Right cardiac atrium (tissue), 5 donors: ENCODE measurements at places on chromosomes 11 and 22. TPM values are rescaled to one million over a fixed set of nuclear protein-coding genes. Genes with fewer than 3 reads are reported as not detected.

DNA sequence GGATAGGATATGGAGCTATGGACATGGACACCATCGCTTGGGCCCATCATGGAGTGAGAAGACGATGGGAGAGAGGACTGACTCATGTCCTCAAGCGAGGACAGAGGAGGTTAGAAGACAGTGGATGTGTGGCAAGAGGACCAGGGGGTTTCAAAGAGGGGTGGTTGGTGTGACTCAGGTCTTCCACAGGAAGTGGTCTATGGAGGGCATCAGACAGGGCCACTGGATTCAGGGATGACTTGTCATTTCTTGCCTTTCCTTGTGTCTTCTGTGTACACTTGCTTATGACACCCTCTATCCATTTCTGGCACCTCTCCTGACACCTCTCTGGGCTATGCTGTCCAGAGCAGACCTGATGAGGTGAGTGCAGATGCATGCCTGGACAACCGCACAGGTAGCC is 115.4 kb downstream of the OSBP2 start:
- no peak for DNase-seq

Gene DEFB131B
- total RNA-seq = not detected

Gene CLMP
- 5.0 TPM for total RNA-seq

Gene ARSA
- total RNA-seq = 30.3 TPM

- no peak for DNase-seq
These were observed 26.8 kb downstream of the CLDN25 start for GRCh38 chr11:113806406-113806805.

Gene MOGAT2
- total RNA-seq = not detected

DNA sequence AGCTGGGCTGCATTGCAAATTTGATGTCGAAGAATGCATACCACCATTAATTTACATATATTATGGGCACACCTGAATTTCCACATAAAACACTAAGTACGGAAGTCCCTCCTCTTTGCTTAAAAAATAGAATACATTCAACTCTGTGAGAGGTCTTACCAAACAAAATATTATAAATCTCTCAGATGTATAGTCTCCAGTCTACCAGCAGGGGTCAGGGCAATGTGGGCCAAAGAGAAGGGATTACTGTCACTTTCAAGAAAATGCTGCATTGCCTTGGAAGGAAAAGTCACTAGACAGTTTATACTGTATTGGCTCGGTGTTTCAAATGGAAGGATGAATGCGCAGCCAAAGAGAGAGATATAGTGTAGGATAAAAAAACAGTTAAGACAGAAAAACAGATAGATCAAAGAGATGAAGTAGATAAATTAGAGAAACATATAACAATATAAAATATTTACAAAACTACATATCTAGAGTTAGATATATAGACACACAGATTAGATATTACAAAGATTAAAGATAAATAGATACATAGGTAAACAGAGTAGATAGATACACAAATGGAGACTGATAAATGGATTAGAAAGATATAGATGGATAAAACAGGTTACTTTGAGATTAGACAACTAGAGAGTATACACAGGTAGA is 20.9 kb downstream of the SERGEF start:
- no peak for DNase-seq

GRCh38 chr11:100593291-100593690 is 93.8 kb upstream of the ARHGAP42 start:
- DNase-seq = no peak

Gene KCNQ1OT1
- 0.53 TPM for total RNA-seq

DNA sequence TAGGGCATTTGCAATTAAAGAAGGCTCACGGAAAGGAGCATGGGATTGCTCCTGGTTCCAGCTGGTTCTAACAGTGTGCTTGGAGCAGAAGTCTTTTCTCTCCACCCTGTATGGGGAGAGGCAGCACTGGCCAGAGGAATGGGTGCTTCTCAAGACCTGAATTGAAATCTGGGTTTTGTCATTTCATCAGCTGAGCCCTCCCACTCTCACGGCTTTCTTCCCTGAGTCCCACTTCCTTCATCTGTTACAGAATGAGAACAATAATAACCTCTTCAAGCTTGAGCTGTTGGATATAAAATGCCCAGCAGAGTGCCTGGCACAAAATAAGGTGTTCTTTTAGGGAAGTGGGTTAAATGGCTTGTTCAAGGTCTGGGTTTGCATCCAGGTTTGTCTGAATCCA is 17.2 kb downstream of the CNTF start:
- DNase-seq = no peak

GRCh38 chr22:22168941-22169867 is 75.4 kb upstream of the VPREB1 start:
- no peak for DNase-seq

Gene ACP2
- total RNA-seq = 25.2 TPM

GRCh38 chr11:130062026-130062425 is 7.7 kb upstream of the APLP2 start:
- DNase-seq = no peak

DNA sequence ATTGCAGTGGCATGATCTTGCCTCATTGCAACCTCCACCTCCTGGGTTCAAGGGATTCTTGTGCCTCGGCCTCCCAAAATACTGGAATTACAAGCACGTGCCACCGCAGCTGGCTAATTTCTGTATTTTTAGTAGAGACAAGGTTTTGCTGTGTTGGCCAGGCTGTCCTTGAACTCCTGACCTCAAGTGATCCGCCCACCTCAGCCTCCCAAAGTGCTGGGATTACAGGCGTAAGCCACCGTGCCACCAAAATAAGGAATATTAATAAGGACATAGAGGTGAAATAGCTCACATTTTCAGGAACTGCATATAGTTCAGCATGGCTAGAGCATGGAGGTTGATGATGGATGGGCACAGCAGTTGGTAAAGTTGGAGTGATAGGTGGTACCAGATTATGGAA is 21.4 kb downstream of the ARHGEF12 start:
- no peak for DNase-seq
